HT1080 (cell line): ENCODE measurements at places on chromosomes 4 and X. TPM values are rescaled to one million over a fixed set of nuclear protein-coding genes. Genes with fewer than 3 reads are reported as not detected.
A peak's percentile ranks its signal among the peaks of the same experiment; 100 is the strongest.

- no peak for DNase-seq
Measured at GRCh38 chrX:69287095-69287494, 121.8 kb upstream of the PJA1 start.

Gene HSD17B13
- total RNA-seq = not detected in 2 replicates

DNA sequence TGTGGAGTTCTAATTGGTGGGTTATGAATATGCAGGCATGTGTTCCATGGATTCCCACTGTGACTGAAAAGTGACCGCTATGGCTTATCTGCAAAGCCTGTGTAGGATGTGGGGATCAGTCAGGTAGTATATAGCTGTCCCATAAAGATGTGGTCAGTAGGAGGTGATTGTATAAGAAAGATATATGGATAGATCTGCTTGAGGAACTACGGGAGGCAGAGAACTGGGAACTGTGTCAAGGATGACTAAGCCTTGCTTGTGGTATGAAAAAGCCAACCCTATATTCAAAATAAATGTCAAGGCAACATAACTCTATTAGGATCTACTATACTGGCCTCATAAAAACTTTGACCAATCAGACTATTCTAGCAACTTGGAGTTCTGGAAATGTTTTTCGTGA, 185.2 kb downstream of the KLHL4 start:
- DNase-seq = peak; percentile 47

DNA sequence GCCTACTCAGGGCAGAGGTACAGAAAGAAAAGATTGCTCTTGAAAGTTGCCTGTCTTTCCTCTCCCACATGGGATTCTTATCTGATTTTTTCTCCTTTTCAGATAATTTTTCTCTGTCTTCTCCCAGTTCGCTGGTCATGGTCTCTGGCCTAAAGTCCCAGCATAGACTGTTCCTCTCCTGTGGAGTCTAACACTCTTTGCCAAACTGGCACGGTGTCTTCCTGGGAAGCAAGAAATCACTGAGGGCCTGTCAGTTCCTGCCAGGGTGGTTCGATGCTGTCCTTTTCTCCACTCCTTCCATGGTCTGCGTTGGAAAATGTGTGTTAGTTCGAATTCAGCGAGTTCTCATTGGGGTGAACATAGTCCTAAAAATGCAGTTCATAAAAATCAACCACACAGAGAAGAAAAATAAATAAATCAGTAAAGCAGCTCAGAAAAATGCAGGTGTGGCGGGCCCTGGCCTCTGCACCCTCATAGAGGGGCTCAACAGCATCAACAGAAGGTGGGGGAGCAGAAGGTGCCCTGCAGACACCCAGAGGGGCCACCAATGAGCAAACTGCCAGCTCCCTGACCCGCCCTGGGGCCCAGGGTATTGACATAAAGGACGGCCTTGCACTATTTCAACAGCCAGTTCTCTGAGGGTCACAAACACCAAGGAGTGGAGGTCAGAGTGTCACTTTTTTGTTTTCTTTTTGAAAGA, 2.1 kb downstream of the RGN start:
- no peak for DNase-seq

Gene RASL11B
- not detected in 2 replicates for total RNA-seq

Gene FRG2
- 1.4 and 1.7 TPM in 2 replicates for total RNA-seq

- DNase-seq = peak; percentile 59
Measured at GRCh38 chr4:31657859-31658570, 937.8 kb downstream of the PCDH7 start.

Gene ADGRL3
- total RNA-seq = 0.73 and 1.2 TPM in 2 replicates

DNA sequence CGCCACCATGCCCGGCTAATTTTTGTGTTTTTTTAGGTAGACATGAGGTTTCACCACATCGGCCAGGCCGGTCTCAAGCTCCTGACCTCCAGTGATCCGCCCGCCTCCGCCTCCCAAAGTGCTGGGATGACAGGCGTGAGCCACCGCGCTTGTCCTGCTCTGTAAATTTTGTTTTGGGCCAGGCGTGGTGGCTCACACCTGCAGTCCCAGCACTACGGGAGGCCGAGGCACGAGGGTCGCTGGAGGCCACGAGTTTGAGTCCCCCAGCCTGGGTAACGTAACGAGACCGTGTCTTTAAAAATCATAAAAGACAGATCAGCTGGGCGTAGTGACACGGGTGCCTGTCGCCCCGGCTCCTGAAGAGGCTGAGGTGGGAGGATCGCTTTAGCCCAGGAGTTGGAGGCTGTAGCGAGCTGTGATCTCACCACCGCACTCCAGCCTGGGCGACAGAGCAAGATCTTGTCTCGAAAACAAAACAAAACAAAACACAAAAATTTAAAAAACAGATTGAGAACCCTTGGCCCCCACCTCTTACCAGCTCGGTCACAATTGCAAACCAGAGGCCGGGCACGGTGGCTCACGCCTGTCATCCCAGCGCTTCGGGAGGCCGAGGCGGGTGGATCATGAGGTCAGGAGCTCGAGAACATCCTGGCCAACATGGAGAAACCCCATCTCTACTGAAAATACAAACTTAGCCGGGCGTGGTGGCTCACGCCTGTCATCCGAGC, 34.0 kb upstream of the PPP2R3B start:
- no peak for DNase-seq

- no peak for DNase-seq
Measured at GRCh38 chr4:72768364-72768763, 199.3 kb upstream of the ADAMTS3 start.

Gene SLIT2
- total RNA-seq = 0.47 and 0.76 TPM in 2 replicates

DNA sequence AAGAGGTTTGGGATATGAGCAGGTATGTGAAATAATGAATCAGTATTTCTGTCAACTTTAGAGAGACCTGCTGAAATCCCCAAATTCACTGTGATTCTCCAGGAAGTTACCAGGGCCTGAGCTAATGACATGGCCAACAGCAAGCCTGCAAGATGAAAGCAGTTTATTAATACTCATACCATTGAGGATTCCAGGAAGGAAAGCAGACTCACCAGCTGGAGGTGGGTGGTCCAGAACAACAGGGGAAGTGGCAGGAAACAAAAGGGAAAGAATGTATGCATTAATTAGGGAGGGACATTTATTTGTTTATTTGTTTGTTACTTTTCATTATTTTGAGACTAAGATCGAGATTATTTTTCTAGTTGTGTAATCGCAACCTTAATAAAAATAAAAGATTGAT, 196.6 kb upstream of the AGA start:
- DNase-seq = no peak

GRCh38 chr4:188879598-188879997, 740.4 kb downstream of the TRIML1 start:
- no peak for DNase-seq

DNA sequence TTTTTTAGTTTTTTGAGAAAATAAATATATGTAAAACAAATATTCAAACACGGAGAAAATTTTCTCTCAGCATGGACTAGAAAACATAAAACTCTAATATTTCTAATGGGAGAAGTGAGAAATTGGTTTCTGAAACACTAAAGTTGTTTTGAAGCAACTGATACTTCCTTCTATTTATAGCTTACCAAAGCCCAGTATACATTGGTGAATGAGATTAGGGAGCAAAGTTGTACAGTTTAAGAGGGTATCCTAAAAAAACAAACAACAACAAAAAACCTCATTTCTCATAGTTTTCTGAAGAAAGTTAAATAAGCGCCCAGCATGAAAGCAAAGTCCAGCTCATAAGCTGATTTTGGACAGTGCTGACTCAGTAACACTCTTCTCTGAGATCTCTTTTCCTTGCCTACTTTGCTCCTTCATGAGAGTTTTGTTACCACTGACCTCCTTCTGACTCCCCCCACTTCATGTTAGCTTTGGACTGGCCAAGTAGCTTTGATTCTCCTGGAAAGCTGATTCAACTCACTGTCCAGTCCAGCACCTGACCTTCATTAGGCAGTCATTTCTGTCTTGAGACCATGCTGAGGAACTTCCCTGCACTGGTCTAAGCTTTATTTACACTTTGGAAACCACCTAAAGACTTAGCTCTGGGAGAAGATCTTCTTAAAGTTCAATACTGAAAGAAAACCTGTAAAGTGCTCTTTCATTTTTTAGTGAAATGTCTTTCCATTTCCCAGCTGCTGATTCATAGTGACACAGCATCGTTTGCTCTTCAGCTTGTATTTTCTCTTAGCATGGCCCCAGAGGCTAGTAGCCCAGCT, 21.8 kb upstream of the P2RY10 start:
- DNase-seq = no peak

Gene BANK1
- total RNA-seq = not detected in 2 replicates

Gene TRPC5OS
- total RNA-seq = 0.11 TPM in 1 of 2 replicates, not detected in the other

- DNase-seq = no peak
Measured at GRCh38 chr4:8818063-8818881, 53.4 kb downstream of the HMX1 start.

- DNase-seq = no peak
Measured at GRCh38 chr4:87317527-87317926, 5.2 kb downstream of the HSD17B13 start.

Gene KLB
- total RNA-seq = not detected in 2 replicates

Gene USP27X
- 1.4 and 1.9 TPM in 2 replicates for total RNA-seq

Gene BMPR1B
- total RNA-seq = 3.2 and 4.7 TPM in 2 replicates

Gene GAGE13
- total RNA-seq = 9.9 TPM in 1 of 2 replicates, not detected in the other

- no peak for DNase-seq
Measured at GRCh38 chr4:182454440-182455013, 211.3 kb downstream of the TENM3 start.

DNA sequence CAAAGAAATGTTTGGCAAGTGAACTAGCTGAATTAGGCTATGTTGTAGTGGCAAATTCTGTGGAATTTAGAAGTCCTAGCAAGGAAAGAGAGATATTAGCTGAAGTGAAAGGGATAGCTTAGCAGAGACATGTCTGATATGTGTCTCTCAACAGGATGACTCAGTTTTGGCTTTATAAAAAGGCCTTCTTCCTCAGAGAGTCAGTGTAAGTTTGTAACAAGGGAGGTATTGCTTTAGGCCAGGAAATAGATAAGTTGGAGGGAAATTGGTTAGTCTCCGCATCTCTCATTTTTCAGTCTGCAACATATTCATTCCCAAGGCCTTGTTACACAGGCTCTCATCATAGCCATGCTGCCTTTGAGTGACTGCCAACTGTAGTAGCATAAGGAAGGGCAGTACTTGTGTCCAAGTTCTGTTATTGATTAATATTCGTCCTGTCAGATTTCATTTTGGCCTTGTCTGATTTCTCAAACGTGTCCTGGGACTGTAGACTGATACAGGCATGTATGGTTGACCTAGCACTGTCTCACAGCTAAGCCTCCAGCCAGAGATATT, 4.0 kb downstream of the TMEM164 start:
- DNase-seq = peak; percentile 34

Gene REELD1
- total RNA-seq = not detected in 2 replicates

DNA sequence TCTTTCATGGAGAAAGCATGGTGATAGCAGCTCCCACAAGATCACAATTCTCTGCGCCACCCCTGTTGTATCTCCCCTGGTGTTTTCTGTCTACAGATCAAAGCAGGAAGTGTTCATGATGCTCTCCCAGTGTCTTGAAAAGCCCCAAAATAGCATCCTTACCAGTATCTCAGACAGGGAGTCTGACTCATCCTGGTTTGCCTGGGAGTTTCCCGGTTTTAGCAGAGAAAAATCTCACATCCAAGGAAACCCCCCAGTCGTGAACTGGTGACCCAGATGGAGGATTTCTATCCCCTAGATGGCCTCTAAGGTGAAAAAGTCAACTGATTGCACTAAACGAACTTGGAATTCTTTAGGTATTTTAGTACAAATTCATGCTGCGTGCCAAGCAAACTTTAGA, 64.3 kb upstream of the NR0B1 start:
- DNase-seq = peak; percentile 34

DNA sequence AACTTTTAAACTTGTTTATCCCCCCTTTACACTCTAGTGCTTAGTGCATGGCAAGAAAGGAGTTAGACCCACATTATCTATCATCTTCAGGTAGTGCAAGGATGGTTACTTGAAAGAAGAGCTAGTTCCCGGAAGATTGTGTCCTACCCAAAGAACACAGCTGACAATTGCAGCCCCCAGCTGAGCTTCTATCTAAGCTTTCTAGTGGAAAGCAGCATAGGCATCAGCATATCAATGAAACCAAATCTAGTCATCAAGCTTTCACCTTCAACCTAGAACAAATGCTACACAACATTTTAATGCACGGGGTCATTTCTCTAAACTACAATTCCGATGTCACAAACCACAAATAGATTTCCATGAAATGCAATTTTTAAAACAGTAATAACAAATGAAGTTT, 88.9 kb upstream of the TFDP3 start:
- no peak for DNase-seq

Gene EVC2
- not detected in 2 replicates for total RNA-seq

Gene ESX1
- total RNA-seq = 0.11 TPM in 1 of 2 replicates, not detected in the other

GRCh38 chr4:128782076-128782715, 27.3 kb upstream of the JADE1 start:
- no peak for DNase-seq

Gene ASB11
- total RNA-seq = not detected in 2 replicates

Gene KANTR
- total RNA-seq = 3.2 and 3.7 TPM in 2 replicates

DNA sequence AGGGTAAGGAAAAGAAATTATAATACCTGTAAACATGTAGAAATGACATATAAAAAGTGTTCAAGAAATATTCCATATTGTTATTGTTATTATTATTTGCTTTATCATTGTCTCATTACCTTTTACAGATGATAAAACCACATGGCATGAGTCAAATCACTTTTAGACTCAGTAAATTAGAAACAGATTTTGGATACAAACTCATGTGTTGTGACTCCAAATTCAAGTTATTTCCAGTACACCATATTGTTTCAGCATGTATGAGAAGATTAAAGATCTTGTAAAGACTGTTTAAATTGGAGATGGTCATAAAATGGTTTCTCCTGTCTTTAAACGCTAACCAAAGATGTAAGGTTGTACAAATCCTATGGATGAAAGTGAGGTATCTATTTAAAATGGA, 18.1 kb downstream of the PPP1R2C start:
- no peak for DNase-seq

DNA sequence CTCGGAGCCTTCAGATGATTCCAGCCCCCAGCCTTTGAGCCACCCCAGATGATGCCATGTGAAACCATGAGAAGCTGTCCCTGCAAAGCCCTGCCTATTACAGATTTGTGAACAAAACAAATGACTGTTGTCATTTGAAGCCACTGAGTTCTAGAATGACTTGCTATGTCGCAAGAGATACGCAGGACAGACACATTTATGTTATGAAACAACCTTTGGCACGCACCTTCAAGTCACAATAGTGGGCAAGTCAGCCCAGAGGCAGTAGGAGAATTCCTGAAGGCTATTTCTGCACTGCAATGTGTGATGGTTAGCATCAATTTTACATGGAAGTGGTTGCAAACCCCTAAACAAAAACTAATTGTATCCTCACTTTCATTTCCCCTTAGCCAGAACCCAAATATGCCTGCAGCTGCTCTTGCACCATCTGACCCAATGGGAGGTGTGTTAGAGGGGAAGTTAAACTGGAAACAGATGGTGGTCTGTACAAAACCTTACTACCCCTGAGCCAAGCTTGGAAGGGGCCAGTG, 174.4 kb upstream of the ATP6AP2 start:
- no peak for DNase-seq

Gene DSPP
- not detected in 2 replicates for total RNA-seq

GRCh38 chrX:32045149-32045548, 973.3 kb upstream of the FTHL17 start:
- DNase-seq = peak; percentile 13

- no peak for DNase-seq
Measured at GRCh38 chr4:25011135-25011866, 19.4 kb downstream of the LGI2 start.
